Stimulated activated CD8-positive, alpha-beta memory T cell treated with anti-CD3 and anti-CD28 coated beads, Interleukin-7, amount 100 ng/mL, for 1 hour (primary cell): ENCODE measurements at places on chromosomes 1 and 21.

DNA sequence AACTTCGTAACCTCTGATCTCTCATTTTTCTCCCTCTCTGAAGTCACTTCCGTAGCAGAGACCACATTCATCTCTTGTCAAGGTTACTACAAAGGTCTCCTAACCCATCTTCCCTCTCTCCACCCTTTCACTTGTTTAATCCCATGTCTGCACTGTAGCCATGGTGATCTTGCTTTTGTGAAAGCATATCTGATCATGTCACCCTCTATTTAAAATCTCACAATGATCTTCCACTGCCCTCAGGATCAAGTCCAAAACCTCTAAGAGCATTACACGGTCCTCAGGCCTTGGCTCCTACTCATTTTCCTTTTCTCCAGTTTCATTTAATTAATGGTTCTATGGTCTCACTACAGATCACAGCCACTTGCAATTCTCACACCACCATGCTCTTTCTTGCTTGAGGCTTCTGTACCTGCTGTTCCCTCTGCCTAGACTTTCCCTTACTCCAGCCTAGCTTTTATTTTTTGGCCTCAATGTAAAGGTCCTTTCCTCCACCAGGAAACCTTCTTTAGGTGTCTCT is 12.1 kb downstream of the ARHGEF11 start:
- DNase-seq, result no peak

DNA sequence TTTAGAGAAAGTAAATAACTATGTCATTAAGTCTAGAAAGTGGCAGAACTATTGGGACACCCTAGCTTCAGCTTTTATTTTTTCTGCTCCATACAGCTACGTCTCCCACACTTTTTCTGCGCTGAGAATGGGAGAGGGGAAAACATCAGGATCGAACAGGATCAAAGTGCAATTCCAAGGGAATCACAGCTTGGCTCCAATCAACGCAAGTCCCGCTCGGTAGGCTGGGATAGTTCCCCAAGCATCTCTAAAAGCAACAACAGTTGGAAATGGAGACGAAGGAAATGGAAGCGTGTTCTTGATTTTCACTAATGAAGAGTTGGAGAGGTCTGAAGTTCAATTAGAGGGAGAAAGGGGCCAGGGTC is 536 bp downstream of the HMGCL start:
- no peak for DNase-seq

GRCh38 chr1:162310337-162310736 is 66.3 kb downstream of the SPATA46 start:
- DNase-seq, result no peak

GRCh38 chr1:93904228-93904627 is 5.0 kb downstream of the GCLM start:
- DNase-seq, result no peak

DNA sequence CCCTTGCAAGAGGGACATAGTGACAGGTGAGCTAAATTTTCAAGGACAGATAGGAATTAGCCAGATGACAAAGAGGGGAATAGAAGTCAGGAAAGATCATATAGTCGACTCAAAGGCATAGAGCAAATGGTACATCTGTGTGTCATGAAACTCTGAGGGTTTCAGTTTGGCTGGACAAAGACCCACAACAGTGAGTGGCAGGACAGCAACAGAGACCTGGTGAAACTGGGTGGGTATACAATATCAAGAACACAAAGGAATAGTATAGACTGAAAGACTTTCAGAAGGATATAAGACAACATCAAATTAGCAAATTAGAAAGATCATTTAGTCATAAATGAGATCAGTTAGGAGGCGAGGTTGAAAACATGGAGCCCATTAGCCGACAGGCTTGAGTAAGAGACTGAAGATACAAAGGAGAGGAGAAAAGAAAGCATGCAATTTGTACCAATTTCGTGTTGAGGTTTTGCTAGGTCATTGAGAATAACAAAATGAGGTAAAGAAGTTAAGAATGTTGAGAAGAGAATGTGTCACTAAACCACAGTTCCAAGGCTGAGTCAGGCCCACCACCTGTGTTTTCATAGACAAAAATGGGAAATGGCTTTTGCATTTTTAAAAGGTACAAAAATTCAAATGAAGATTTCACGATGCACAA is 213.8 kb downstream of the HHIPL2 start:
- no peak for DNase-seq

DNA sequence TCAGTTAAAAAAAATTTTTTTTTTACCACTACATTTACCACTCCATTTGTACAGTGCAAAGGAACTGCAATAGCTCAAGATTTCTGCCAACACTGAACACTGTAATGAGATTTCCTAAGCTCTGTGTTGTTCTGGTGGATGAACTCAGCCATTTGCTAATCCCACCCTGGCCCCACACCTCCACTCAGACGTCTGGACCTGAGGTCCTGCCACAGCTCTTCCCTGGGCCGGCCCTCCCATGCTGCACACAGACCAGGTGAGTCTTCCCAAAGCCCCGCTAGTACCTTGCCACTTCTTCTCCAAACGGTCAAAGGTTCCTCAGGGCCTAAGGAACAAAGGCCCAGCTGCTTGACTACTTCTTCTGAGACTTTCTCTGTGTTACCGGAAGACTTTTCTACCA is 56.4 kb downstream of the SLC45A1 start:
- no peak for DNase-seq

DNA sequence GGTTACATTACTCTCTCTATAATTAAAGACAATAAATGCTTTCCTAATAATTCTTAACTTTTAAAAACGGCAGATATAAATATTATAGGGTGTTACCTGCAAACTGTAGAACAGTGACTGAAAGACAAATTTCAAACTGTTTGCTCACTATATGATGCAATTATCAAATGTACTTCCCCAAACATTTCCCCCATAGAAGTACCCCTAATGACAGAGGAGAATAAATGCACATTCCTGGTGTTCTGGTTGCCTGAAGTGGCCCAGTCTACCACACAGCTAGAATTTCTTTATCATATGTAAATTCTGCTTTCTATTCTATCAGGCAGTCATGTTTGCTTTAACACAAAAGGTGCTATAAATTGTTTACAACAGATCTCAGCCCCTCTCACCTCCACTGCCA is 70.4 kb downstream of the VAV3 start:
- DNase-seq, result no peak

- no peak for DNase-seq
Measured at GRCh38 chr1:62037274-62037673, 157.4 kb upstream of the L1TD1 start.

DNA sequence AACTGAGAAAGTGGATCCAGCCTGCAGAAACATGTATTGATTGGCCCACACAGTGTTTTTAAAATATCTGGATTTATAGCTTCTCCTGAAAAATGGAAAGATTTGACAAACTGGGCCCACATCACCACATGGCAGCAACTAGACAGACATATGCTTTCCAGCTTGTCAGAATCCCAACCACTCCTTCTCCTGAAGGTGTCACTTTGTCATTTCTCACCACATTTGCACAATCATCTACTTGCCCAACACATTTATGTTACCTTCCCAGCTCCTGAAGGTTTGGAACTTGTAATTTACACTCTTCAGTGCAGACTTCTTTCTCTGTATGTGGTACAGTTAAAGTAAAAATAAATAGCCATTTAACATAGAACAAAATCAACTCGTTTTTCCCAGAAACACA is 126.1 kb upstream of the KIAA1614 start:
- DNase-seq, result no peak

- no peak for DNase-seq
Measured at GRCh38 chr21:19510653-19511052, 1107.1 kb upstream of the TMPRSS15 start.

GRCh38 chr1:9688599-9688998 is 37.1 kb downstream of the PIK3CD start:
- DNase-seq, result no peak

DNA sequence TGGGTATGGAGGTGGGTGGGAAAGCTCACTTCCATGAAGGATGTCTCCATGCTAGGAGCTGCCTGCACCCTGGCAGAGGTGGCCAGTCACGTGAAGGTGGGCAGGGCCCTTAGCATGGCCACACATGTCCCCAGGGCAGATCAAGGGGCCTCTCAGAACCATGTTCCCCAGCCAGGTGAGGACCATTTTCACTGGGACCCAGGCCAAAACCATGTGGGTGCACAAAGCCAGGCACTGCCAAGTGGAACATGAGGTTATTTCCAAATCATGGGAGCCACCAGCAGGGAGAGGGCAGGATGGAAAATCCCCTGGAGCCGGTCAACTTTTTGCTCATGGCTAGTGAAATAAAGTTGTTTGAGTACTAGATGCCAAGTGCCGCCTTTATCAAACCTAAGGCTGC is 9.7 kb downstream of the ZNF692 start:
- DNase-seq, result no peak

DNA sequence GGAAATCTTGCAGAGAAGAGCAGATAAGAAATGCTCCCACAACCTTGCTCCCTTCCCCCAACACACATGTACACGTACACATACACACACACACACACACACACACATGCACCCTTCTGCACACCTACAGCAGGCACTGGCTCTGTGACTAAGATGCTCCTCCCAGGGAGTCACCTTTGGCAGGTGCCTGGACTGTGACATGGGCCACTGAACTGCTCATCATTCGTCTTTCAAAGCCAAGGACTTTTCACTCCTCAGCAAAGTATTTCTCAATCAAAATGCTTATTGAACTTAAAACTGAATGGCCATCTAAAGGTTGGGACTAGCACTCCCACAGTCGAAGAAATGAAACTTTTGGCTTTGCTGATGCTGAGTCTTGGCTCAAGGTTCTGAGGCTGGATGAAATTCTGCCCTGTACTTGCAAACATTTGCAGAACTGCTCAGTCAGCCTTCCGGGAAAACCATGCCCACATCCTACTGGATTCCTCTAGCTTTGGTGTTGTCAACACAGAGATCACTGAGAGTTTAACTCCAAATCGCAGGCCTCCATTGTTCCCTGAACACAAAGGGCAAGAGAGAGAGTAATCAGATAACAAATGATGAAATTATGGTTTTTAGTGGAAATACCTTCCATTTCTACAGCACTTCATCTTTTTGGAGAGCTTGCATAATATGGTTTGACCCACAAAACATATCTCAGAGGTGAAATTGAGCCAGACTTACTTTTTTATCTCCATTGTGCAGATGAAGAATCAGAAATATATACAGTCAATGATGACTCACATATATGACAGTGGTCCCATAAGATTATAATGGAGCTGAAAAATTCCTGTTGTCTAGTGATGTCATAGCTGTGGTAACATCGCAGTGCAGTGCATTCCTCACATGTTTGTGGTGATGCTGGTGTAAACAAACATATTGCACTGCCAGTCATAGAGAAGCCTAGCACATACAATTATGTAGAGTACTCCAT is 72.4 kb upstream of the BCAR3 start:
- no peak for DNase-seq

GRCh38 chr1:2413495-2414296 is 1.3 kb upstream of the PEX10 start:
- no peak for DNase-seq

DNA sequence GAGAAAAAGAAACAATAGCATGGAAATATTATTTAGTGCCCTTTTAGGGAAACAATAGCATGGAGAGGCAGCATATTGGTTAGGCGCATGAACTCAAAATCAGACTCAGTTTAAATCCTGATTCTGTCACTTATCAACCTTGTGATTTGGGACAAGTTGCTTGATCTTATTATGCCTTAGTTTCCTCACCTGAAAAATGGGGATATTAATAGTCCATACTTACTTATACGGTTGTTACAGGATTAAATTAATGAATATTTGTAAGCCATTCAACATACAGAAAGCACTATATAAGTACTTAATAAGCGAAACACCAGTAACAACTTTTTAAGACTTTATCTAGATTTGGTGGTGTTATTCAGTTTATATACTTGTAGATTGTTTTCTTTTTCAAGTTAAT is 1.2 kb downstream of the TSEN15 start:
- no peak for DNase-seq

- no peak for DNase-seq
Measured at GRCh38 chr1:88016947-88017346, 667.1 kb upstream of the PKN2 start.

DNA sequence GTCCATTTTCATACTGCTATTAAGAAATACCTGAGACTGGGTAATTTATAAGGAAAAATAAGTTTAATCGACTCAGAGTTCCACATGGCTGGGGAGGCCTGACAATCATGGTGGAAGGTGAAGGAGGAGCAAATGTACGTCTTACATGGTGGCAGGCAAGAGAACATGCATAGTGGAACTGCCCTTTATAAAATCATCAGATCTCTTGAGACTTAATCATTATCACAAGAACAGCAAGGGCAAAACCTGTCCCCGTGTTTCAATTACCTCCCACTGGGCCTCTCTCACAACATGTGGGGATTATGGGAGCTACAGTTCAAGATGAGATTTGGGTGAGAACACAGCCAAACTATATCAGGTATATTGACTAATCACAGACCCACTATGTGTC is 370.2 kb upstream of the USP24 start:
- no peak for DNase-seq

- peak; percentile 83 for DNase-seq
Measured at GRCh38 chr1:43974443-43975248, at the start of gene ATP6V0B. ATP6V0B (plus strand) TSS chr1:43974960; CDS start chr1:43975041, 81 bp downstream.

- no peak for DNase-seq
Measured at GRCh38 chr1:181926697-181927096, 134.8 kb downstream of the ZNF648 start.

- no peak for DNase-seq
Measured at GRCh38 chr1:242546849-242547729, 22.6 kb upstream of the PLD5 start.

- DNase-seq, result no peak
Measured at GRCh38 chr1:203307641-203308126, 2.4 kb downstream of the BTG2 start.

GRCh38 chr1:205800427-205800826 is 12.6 kb downstream of the SLC41A1 start:
- DNase-seq, result no peak

GRCh38 chr1:69263921-69264391 is 303.8 kb upstream of the LRRC7 start:
- DNase-seq, result no peak

GRCh38 chr1:47661040-47661439 is 223.2 kb downstream of the FOXD2 start:
- DNase-seq, result no peak

DNA sequence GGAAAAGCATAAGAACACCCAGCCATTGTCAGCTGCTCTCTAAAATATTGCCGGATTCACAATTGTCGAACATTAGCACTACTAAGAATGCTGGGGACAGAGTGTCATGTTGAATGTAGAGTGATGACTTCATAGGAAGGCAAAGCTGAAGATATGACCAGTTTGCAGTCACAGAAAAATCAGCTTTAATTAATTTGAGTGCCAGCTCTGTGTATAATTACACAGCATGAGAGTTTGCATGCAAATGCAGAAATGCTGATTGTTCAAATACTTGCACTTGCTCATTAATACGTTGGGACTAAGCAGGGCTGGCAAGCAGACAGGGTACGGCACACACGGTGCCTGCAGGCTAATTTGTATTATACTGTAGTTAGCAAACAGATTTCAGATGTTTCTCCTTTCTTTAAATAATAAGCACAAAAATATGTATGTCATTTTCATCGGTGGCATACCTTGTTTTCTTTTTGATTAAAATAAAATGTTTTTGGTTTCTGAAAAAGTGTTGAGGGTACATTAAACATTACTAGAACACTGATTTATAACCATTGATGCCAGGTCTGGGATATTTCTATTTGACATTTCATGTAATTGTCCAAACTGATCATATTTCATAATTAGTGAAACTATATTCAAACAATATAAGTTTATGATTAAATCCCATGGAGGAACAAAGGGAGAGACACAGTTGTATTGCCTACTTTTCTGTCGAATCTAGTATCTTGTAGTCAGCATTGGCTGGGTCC is 99.8 kb upstream of the ADGRL2 start:
- DNase-seq, result no peak
